Activated CD4-positive, alpha-beta T cell treated with anti-CD3 and anti-CD28 coated beads, Interleukin-2, amount 50 U/mL, for 48 hours (primary cell): ENCODE measurements at places on chromosomes 16 and 17.

GRCh38 chr17:51257150-51258081 is 2.4 kb downstream of the MBTD1 start:
- no peak for DNase-seq

- DNase-seq = no peak
Measured at GRCh38 chr17:73980517-73980916, 223.0 kb upstream of the RPL38 start.

DNA sequence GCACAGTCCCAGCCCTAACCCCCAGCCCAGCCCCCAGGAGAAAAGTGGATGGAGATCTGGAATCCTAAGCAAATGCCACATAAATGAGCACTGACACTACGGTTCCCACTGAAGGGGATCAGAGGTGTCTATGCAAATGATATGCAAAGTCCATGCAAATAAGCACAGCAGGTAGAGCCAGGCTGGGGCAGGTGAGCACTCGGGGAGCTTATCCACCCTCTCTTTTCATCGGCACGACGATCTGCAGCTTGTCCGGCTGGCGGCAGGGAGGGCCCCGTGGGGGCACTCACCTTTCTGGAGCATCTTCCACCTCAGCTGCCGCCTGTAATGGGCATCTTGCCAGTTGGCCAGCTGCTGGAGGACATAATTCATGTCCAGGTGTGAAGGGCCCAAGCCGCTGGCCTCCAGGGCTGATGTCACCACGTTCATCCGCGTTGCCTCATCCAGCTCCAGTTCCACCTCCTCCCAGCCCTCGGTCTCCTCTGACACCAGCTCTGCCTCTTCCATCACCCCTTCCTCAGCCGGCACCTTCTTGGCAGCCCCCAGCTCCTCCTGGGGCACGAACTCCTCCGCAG is 9.9 kb downstream of the HAP1 start:
- no peak for DNase-seq

DNA sequence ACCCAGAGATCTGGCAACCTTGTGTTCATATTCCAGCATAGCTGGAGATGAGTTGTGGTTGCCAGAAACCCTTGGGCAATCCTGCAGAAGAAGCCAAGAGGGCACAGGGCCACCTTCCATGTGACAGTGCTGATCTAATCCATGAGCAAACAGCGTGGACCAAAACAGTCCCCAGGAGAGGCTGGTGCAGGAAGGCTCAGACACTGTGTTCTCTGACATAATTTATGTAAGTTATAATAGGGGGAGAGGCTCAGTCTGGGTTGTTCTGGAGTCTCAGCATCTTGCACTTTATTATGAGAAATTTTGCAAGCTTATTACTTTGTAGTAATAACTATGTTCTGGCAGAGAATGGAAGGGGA is 273.9 kb downstream of the HAPSTR1 start:
- DNase-seq = no peak

DNA sequence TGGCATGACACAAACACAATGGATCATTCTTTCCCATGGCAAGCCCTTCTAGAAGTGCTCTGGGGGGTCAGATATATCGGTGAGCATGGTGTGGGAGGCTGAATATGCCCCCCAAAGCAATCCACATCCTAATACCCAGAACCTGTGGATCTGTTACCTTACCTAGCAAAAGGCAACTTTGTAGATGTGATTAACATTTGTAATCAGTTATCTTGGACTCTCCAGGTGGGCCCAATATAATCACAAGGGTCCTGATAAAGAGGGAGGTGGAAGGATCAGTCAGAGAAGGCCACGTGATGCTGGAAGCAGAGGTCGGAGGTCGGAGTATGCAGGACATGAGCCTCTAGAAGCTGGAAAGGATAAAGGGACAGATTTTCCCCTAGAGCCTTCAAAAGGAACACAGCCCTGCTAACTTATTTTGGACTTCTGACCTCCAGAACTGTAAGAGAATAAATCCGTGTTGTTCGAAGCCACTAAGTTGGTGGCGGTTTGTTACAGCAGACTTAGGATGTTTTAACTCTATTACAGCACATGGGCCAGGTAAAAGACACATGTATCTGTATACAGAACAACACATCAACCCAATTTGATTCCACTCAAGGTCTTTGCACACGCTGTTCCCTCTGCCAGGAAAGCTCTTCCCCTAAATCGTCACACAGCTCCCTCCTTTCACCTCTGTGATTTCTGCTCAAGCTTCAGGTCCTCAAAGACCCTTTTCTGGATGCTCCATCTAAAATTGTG is 115.3 kb downstream of the NOG start:
- DNase-seq = no peak

DNA sequence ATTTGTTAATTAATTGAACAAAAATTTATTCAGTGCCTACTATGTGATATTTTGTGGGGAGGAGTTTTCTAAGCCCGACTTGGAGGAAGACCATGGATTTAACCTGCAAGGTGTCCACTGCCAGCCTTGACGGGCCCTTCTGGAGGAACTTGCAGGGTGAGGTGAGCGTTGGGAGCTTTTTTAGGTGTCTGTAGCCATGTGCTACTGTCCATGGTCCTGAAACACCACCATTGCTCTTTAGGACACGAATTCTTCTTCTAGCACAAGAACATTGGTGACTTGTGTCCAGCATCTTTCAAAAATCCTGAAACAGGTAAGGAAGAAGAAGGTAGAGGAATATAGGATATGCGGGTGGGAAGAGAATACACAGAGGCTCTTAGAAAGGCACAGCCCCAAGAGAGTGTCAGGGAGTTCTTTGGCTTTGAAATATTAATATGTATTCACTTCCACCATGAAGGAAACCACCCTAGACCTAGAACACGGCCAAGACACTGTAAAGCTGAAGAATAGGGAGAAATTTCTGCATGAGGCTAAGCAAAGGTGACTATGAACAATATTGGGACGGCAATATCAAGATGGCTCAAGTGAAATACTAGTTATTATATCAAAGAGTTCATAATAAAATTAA is 27.9 kb upstream of the OR4D1 start:
- DNase-seq = peak; percentile 41
